ENCODE measurements at places on chromosomes 12 and 14. TPM values are rescaled to one million over a fixed set of nuclear protein-coding genes. Genes with fewer than 3 reads are reported as not detected.

Gene FAM222A
- 0.12 TPM for polyA plus RNA-seq

Gene PTPN6
- 0.27 TPM for polyA plus RNA-seq

Gene TMEM30B
- polyA plus RNA-seq = 0.32 TPM

GRCh38 chr12:132267873-132268272 lies 61.5 kb downstream of the GALNT9 start:
- DNase-seq = no peak

DNA sequence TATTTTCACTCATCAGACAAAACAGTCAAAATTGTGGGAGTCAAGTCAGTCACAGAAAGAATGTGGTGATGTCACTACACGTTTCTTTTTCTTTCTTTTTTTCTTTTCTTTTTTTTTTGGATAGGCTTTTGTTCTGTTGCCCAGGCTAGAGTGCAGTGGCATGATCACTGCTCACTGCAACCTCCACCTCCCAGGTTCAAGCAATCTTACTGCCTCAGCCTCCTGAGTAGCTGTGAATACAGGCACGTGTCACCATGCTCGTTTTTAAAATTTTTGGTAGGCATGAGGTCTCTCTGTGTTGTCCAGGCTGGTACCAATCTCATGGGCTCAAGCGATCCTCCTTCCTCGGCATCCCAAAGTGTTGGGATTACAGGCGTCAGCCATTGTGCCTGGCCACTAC lies 2.3 kb downstream of the CLECL1 start:
- no peak for DNase-seq

- no peak for DNase-seq
Observed at GRCh38 chr12:94460616-94460959, 921 bp upstream of the CEP83 start.

GRCh38 chr12:13253966-13254760 lies 57.6 kb downstream of the EMP1 start:
- DNase-seq = no peak

- no peak for DNase-seq
Observed at GRCh38 chr14:68795597-68796417, 2.9 kb upstream of the ZFP36L1 start.

DNA sequence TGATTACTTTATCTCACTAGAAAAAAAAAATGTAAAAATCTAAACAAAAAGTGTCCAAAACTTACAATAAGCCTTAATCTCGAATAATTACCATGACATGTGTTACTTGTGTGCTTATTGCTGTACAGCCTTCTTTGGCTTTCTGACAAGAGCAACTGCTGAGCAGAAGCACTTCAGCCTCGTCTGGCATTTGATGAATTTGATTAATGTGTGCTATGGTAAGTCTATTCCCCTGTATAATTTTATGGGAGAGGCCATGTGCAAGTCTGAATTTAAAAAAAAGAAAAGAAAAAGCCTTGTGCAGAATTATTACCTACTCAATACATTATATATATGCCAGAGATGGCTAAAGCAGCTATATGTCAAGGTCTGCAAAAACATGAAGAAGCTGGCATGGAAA lies 113.9 kb downstream of the AEBP2 start:
- DNase-seq = no peak

- no peak for DNase-seq
Observed at GRCh38 chr12:57012600-57013465, 3.5 kb downstream of the TAC3 start.

DNA sequence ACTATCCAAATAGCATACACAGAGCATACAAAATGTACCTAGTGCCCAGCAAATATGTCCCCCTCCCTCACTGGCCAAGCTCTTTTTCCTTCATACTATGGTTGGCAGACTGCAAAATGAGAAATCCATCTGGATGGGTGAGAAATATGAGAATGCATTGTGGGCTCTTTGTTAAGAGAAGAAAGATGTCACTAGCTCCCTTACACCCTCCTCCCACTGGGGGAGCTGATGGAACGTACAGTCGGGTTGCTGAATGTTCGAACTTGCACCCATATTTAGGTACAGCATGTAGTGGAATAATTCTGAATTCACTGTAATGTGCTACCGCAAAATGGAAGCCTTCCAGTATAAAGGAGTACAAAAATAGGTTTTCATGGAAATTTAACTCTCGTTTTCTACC lies 377.4 kb downstream of the GRIN2B start:
- DNase-seq = no peak

DNA sequence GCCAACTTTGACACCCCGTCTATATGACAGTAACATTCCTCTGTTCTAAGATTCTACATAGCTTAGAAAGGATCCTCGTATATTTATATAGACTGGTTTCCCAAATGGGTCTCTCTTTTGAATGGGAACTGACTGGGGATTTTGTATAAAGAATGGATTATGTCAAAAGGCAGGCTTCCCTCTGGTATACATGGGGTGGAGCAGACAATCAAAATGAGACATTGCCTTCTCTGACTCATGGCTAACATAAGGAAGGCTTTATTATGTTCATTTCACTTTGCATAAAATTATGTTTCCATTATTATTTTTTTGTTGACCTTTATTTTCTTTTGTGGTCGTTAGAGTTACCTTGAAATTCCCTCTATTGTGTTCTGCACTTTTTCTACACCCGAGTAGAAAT lies 211.1 kb downstream of the ALG10B start:
- DNase-seq = no peak

DNA sequence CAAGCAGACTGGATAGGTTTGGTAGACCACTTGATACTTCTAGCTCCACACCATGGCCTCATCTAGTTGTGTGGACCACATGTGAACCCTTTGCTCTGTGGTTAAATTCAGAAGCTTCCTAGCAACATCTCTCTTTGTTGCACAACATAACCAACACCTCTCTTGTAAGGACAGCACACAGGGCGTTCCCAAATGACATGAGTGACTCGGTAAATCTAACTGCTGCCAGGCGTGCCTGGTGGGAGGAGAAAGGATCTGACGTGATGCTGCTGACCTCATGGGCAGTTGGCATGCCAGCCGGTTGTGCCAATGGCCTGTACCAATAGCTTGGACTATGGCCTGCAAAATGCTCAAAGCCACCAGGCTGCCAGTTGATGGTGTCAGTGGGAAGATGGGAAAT lies 93.8 kb downstream of the CPSF2 start:
- DNase-seq = no peak

GRCh38 chr12:52266514-52266913 lies 7.9 kb upstream of the KRT86 start:
- DNase-seq = no peak

DNA sequence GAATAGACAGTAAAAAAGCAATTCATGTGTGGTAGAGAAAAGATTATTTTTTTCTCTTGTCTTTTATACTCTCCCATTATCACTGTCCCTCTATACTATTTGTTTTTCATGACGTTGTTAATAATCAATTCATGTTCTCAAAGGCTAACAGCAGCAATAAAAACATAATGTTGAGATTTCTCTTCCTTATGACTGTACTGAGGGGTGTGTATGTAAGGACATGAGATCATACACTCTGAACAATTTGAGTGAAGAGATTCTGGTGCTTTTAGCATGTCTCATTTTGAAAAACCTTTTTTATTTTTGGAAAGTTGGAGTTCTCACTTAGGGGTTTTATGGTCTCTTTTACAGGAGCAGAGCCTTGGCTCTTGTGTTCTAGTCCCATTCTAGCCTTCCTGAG lies 3.8 kb upstream of the TSPAN8 start:
- no peak for DNase-seq

DNA sequence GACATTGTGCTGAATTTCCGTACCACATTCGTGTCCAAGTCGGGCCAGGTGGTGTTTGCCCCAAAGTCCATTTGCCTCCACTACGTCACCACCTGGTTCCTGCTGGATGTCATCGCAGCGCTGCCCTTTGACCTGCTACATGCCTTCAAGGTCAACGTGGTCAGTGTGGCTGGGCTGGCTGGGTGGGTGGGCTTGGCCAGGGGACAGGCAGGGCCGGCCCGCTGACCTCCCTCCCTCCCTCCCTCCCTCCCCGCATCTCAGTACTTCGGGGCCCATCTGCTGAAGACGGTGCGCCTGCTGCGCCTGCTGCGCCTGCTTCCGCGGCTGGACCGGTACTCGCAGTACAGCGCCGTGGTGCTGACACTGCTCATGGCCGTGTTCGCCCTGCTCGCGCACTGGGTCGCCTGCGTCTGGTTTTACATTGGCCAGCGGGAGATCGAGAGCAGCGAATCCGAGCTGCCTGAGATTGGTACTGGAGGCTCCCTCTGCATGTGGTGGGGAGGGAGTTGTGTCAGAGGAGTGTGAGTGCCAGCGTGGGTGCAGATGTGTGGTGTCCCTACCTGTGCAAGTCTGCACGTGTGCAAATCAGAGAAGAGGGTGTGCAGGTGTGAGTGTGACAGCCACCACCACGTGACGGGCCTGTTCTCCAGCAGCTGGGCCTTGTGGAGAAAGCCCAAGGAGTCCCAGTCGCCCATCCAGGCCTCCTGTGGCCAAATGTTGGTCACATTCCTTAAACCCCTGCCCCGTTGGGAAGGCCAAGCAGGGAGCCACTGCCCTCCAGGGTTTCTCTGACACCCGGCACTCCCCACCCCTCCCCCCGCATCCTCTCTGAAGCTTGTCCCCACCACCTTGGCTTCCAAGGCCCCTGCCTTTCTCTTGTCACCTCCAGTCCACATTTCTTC lies 5.3 kb downstream of the KCNH3 start:
- no peak for DNase-seq

- no peak for DNase-seq
Observed at GRCh38 chr14:43147485-43147884, 1359.6 kb downstream of the FSCB start.

Data from BJ (cell line).